Activated CD4-positive, alpha-beta T cell treated with anti-CD3 and anti-CD28 coated beads for 24 hours (primary cell): ENCODE measurements at places on chromosomes 6 and 20.

DNA sequence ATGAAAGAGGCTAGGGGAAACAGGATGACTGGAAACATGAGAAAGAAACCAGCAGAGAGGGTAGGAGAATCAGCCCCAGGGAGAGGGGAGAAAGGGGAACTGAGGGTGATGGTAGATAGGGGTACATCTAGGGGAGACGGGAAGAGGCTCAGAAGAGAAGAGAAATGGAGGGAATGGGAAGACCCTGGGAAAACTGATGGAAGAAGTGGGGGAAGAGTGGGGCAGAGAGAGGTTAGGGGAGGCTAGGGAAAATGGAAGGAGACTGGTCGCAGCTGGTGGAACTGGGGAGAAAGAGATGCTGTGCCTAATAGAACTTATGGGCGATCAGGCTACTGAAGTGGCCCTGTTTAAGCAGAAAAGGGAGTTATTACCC lies 548 bp downstream of the PROCR start:
- DNase-seq, result no peak

- DNase-seq, result no peak
Measured at GRCh38 chr6:41630069-41630468, 8.2 kb upstream of the MDFI start.

GRCh38 chr20:50399917-50400704 lies 110.1 kb upstream of the PTPN1 start:
- no peak for DNase-seq

DNA sequence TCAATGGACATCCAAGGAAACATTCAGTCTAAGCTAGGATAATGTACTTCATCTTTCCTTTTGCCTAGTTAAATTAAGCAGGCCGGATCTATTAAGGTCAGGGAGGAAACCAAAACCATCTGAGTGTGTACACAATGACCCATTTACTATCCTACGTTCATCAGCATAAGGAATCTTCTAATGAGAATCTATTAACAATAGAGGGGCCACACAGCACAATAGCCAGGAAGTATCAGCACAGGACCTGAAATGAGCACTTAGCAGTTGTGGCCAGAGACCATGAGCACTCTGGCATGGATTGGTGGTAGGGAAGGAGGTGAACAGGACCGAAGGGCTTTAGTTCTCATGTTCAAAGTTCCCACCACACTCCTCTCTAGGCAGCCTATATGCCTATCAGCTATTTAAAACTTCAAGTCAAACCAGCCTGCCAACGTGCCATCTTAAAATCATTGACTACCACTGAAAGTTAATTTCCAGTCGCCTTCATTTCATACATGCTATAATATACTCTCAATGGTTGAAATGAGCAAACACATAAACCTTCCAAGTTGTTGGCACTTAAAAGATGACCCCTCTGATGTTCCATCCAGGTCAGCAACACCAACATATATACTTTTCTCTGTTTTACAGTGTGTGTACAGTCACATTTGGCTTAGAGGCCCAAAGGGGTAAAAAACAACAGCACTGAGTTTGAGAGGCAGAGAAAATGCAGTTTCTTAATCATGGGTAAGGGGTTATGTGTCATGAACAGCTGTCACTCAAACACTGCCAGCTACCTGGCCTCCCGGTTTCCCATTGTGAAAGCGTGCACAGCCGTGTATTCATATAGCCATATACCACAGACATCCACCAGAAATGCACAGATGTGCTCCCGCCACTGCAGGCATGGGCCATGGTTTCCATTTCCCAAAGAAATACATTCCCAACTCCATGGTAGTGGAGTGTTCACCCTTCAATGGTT lies 184.3 kb downstream of the TBXT start:
- no peak for DNase-seq

DNA sequence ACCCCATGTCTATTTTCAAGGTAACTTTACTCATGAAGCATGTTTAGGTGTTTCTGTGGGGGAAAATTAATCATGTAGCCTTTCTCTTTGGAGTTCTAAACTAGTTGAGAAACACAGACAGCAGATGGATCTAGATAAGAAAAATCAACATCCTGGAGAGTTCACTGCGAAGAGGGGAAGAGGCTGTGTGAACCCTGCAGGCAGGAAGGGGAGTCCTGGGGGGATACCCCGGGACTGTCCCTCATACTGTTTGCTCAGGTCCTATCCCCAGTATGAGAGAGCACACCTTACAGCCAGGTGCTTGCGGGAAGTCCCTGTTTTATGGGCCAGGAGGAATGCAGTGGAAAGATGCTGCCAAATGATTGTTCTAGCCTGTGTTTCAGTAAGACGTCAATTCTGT lies 32.7 kb downstream of the CHMP4B start:
- no peak for DNase-seq

- no peak for DNase-seq
Measured at GRCh38 chr6:154986787-154987235, 8.3 kb upstream of the TIAM2 start.

DNA sequence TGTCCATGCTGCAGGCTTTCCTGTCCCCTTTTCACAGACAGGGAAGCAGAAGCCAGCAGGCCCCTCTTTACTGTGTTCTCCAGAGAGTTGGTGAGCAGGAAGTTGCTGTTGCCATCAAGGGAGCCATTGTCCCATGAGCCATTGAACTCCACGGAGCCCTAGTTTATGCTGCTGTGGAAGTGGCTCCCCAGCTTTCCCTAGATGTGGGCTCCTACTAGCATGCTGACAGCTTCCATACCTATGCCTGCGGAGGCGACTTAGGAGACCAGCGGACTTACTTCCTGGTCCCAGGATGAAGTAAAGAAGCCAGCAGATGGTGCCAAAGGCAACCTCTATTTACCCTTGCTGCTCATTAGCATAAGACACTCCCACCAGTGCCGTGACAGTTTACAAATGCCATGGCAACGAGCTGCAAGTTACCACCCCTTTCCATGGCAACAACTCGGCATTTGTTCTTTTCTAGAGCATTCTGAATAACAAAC lies 30.8 kb upstream of the FKBP1A start:
- DNase-seq, result no peak

- DNase-seq, result peak; percentile 10
Measured at GRCh38 chr6:7108964-7109836, 1.4 kb downstream of the RREB1 start.
